ENCODE measurements at places on chromosomes 7 and 10. TPM values are rescaled to one million over a fixed set of nuclear protein-coding genes. Genes with fewer than 3 reads are reported as not detected.

Gene IFIT5
- polyA plus RNA-seq: 7.9 TPM

DNA sequence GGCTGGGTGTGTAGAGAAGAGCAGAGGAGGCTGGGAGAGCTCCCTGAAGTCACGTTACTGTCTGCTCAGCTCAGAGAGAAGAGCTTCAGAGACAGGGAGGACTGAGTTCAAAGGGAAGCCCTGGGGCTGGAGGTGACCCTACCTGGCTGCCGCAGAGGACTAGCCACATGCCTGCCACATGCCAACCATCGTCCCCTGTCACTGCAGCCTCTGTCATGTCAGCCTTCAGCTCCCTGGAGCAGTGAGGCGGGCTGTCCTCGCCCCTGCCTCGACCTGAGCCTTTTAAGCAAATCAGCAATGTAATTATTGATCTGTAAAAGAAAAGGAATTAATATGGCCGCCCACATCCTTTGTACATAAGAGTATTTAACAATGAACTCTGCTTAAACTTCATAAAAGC lies 89.3 kb upstream of the RET start:
- H3K4me3 ChIP-seq: no peak overlapping the region
- H3K36me3 ChIP-seq: no peaks in the 10 kb centered on the region
- no peaks in the 10 kb centered on the region for H3K27me3 ChIP-seq

Gene DKK1
- not detected for polyA plus RNA-seq

- no peak overlapping the region for H3K27ac ChIP-seq
- H3K36me3 ChIP-seq: no peaks in the 10 kb centered on the region
- no peak for DNase-seq
- H3K4me1 ChIP-seq: no peaks in the 10 kb centered on the region
- no peak overlapping the region for H3K4me3 ChIP-seq
These were observed 681.3 kb downstream of the TNS3 start for GRCh38 chr7:46900312-46901263.

DNA sequence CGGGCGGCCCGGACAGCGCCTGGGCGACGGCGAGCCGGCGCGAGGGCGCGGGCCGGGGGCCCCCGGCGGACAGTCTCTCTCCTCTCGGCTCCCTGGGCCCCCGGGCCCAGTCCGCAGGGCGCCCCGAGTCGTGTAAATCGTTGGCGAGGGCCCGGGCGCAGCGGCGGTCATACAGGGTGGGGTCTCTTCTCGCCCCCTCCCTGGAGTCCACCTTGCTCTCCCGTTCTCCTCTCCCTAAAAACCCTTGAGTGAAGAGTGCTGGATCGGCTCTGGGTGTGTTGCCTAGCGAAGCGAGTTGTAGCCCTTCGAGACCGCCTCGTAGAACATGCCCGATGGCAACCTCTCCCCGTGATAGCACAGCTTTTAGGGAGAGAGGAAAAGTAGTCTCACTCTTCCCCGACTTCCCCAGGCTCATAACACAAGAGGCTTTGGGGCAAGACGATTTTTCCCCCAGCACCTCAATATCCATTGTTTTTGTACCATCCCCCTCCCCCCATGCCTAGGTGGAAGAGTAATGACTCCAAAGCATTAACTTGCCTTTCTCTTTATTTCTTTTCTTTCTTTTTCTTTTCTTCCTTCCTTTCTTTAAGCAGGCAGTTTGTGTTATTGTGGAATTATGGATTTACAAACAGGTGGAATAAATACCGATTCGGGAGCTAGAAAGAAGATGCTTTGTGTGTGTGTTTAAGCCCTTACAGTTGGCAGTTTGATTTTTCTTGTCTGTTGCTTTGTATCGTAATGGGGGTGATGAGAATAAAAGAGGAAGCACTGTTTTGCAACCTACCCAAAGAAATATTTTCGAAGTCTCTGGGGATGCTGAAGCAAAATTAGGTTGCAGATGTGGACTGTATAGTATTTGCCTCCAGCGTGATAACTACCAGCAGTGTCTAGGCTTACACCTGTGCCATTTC lies 822 bp downstream of the SHOC2 start:
- peak overlapping the region; percentile 24 for H3K27ac ChIP-seq
- peaks cover 14% of the 10 kb centered on the region for H3K4me1 ChIP-seq
- no peaks in the 10 kb centered on the region for H3K27me3 ChIP-seq
- H3K36me3 ChIP-seq: no peaks in the 10 kb centered on the region
- DNase-seq: no peak

GRCh38 chr10:21334891-21335696 lies 190.4 kb downstream of the SKIDA1 start:
- no peak overlapping the region for H3K4me3 ChIP-seq
- H3K36me3 ChIP-seq: no peaks in the 10 kb centered on the region
- no peak overlapping the region for H3K27ac ChIP-seq
- no peaks in the 10 kb centered on the region for H3K4me1 ChIP-seq
- DNase-seq: no peak

Gene HSPA12A
- not detected for polyA plus RNA-seq

Gene CPA4
- polyA plus RNA-seq: not detected

Gene POLR2J2
- 5.3 TPM for polyA plus RNA-seq

Gene HTR7
- not detected for polyA plus RNA-seq

DNA sequence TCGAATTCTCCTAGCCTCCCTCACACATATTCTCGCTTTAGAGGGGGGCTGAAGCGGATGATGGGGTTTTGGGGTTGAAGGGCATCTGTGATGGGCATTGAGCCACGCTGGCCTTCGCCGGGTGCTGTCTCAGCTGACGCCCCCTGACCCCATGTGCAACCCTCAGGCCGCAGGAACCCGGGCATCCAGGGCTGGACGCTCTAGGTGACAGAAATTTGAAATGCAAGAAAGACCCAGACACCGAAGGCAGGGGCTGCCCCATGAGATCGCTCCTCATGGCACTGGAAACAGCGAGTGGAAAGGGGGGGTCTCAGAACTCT lies 664 bp upstream of the C10orf88 start:
- peak overlapping the region; percentile 8 for H3K27ac ChIP-seq
- no peaks in the 10 kb centered on the region for H3K27me3 ChIP-seq
- DNase-seq: no peak
- peak overlapping the region; percentile 62 for H3K4me3 ChIP-seq

DNA sequence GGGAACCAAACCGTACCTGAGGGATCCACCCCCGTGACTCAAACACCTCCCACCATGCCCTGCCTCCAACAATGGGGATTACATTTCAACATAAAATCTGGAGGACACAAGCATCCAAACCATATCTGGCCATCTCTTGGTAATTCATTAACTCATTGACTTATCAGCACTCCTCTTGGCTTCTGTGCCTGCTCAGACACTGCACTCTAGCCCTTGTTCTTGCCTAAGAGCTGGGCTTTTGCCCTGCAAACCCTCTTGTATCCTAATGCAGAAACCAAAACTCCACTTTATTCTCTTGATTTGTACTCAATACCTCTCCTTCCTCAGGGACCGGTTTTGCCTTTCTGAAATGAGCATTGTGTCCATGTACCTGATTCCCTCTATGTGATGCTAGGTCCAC lies 330.2 kb upstream of the FZD8 start:
- DNase-seq: no peak
- H3K4me1 ChIP-seq: no peaks in the 10 kb centered on the region
- no peaks in the 10 kb centered on the region for H3K27me3 ChIP-seq
- H3K36me3 ChIP-seq: no peaks in the 10 kb centered on the region
- H3K27ac ChIP-seq: no peak overlapping the region

Gene SYT15
- polyA plus RNA-seq: 0.05 TPM

Data from CD8-positive, alpha-beta memory T cell (primary cell).